ENCODE measurements at places on chromosomes 2 and 18.

GRCh38 chr2:215845839-215846586 lies 167.3 kb downstream of the MREG start:
- no peak for DNase-seq

GRCh38 chr2:233846387-233847247 lies 7.7 kb downstream of the HJURP start:
- no peak for DNase-seq

- DNase-seq = no peak
Observed at GRCh38 chr2:128726911-128727310, 408.2 kb upstream of the HS6ST1 start.

GRCh38 chr2:120896901-120897300 lies 161.2 kb downstream of the GLI2 start:
- no peak for DNase-seq

DNA sequence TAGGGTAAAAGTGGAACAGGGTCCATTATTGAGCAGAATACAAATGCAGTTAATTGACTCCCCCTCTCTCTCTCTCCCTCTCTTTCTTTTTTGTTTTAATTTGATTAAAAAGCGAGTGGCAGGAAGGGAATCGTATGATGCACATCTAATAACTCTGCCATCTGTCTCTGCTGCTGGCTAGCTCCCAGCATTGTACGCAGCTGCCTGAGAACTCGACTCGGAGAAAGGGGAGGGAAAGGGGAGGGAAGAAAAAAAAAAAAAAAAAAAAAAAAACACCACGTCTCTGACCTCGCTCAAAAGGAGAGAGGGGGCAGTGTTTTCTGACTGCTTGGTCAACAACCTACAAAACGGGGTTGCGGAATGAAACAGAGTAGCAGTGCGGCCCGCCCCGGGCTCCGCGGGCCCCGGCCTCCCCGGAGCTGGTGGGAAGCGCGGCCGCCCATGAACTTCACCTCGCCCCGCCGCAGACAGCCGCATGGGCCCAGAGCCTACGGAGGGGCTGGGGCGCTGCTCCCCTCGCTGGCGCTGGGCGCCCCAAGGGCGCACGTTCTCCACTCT lies 265.7 kb downstream of the TCF4 start:
- DNase-seq = peak; percentile 96
